Mammary epithelial cell (primary cell): ENCODE measurements at places on chromosomes 5 and 9.

- no peak for DNase-seq
These were observed 159.7 kb downstream of the PJA2 start for GRCh38 chr5:109250080-109250479.

DNA sequence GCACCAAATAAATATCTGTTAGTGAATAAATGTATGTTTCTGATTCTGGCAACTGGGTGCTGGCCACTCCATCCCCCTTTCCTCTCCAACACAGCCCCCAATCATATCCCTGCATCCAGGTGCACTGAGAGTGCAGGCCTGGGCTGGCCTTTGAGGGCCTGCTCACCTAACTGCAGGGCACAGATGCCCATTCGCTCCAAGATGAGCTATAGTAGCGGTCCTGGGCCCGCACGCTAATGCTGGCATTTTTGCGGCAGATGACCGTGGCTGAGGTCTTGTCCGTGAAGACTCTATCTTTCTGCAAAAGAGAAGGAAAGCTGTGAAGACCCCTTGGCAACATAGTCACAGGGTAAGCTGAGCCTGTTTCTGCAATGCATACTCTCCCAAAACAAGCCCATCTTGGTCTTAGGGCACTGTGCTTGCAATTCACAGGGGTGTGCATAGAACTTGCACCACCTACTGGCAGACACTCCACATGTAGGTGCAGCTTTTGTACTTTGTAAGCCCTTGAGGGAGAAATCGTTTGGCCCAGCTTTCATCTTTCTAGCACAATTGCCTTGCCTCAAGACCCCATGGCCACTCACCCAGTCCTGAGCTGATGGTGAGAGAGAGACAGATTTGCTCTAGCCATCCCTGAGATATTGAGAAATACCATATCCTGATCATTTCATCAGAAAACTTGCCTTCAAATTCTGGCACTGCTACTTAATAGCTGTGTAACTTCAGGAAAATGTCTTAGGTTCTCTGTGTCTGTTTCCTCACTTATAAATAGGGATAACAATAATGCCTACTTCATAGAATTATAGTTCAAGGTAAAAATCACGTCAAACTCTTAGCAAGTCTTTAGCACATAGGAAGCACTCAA lies 13.5 kb downstream of the IL12B start:
- DNase-seq: peak; percentile 39

DNA sequence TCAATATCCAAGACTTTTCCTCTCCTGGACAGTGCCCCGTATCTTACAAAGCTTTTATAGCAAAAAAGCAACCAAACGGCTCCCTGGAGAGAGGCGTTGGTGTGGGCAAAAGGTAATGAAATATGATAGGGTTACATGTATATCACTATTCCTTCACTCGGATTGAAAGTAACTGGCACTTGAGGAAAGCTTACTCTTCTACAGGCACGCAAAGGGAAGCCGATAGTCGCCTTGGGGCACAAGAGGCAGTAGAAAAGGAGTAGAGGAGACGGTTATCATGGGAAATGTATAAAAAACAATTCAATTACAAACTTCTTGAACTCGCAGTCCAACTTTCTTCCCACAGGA lies 1.1 kb downstream of the DIAPH1 start:
- peak; percentile 35 for DNase-seq

- DNase-seq: no peak
These were observed 17.4 kb downstream of the CDC42SE2 start for GRCh38 chr5:131281133-131281867.

DNA sequence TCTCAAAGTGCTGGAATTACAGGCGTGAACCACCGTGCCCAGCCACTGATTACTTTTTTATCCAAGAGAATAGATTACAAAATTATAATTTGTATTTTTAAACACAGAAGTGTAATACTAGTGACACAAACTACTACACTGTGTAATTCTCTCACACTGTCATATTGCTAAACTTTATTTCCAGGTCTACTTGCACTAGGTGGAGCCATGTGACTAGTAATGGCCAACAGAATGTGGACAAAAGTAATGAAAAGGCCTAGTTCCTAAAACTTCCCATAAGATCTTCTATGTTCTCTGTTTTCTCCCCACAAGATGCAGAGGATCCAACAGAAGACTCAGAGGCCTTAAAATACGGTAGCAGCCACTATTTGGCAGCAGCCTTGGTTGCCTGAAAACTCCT lies 27.3 kb downstream of the NADK2 start:
- DNase-seq: no peak

DNA sequence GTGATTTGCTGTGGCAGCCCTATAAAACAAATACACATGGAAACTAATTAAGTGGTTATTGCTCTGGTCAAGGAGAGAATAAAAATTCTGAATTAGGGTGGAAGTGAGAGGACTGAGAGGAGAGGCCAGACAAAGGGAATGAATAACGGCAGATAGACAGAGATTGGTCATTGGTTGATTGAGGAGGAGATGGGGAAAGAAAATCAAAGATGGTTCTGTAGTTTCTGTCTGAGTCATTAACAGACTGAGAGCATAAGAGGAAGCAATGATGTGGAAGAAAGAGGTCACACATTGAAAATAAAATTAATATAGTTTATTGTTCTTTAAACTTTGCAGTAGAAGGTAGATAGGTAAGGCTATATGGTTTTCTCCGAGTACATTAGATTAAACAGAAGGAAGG lies 469.8 kb downstream of the ACTL7B start:
- DNase-seq: peak; percentile 4
